ENCODE measurements at places on chromosomes 6 and 20. TPM values are rescaled to one million over a fixed set of nuclear protein-coding genes. Genes with fewer than 3 reads are reported as not detected.

- H3K27me3 ChIP-seq = no peaks in the 10 kb centered on the region
- peak overlapping the region; percentile 84 for H3K27ac ChIP-seq
- peak overlapping the region; percentile 34 for H3K4me3 ChIP-seq
- peaks cover 67% of the 10 kb centered on the region for H3K4me1 ChIP-seq
Observed at GRCh38 chr20:36835453-36836198, 40.3 kb upstream of the TLDC2 start.

- no peaks in the 10 kb centered on the region for H3K36me3 ChIP-seq
- no peak for DNase-seq
- peaks cover 22% of the 10 kb centered on the region for H3K4me1 ChIP-seq
- no peaks in the 10 kb centered on the region for H3K27me3 ChIP-seq
- peak overlapping the region; percentile 64 for H3K27ac ChIP-seq
Observed at GRCh38 chr6:73704798-73705197, 8.8 kb downstream of the CD109 start.

DNA sequence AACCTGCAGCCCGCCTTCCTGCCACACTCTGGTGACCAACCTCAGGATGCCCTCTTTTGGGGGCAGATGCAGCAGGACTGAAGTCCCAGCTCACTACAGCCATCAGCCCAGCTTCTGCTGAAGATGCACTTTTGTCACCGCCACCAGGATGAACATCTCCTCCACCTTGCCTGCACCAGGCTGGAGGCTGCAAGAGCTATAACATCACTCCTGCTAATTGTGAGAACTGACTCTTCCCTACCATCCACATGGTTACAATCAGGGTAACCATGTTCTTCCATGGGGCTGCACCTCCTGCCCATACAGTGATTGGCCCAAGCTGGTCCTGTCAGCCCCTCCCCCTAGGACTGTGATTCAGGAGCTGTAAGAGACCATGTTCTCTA is 2.0 kb upstream of the ACTL10 start:
- H3K36me3 ChIP-seq = peaks cover 21% of the 10 kb centered on the region
- H3K27me3 ChIP-seq = no peaks in the 10 kb centered on the region
- no peak for DNase-seq
- peak overlapping the region; percentile 92 for H3K27ac ChIP-seq
- peaks cover 40% of the 10 kb centered on the region for H3K4me1 ChIP-seq

- no peak for DNase-seq
- no peaks in the 10 kb centered on the region for H3K36me3 ChIP-seq
- H3K27ac ChIP-seq = no peak overlapping the region
- H3K4me1 ChIP-seq = peaks cover 11% of the 10 kb centered on the region
- no peak overlapping the region for H3K4me3 ChIP-seq
Observed at GRCh38 chr20:9243986-9244385, 175.1 kb downstream of the PLCB4 start.

- H3K4me3 ChIP-seq = no peak overlapping the region
- H3K4me1 ChIP-seq = peaks cover 7% of the 10 kb centered on the region
- H3K27ac ChIP-seq = no peak overlapping the region
- H3K36me3 ChIP-seq = no peaks in the 10 kb centered on the region
- H3K27me3 ChIP-seq = no peaks in the 10 kb centered on the region
Observed at GRCh38 chr6:16355238-16355637, 116.9 kb downstream of the GMPR start.

GRCh38 chr6:436308-437036 is 44.9 kb downstream of the IRF4 start:
- no peak overlapping the region for H3K4me3 ChIP-seq
- H3K27me3 ChIP-seq = no peaks in the 10 kb centered on the region
- no peak for DNase-seq
- H3K4me1 ChIP-seq = no peaks in the 10 kb centered on the region
- no peaks in the 10 kb centered on the region for H3K36me3 ChIP-seq

GRCh38 chr6:10723567-10723881 is 654 bp downstream of the TMEM14C start:
- peaks cover 39% of the 10 kb centered on the region for H3K36me3 ChIP-seq
- H3K27ac ChIP-seq = peak overlapping the region; percentile 92
- peak overlapping the region; percentile 68 for H3K4me3 ChIP-seq
- H3K27me3 ChIP-seq = no peaks in the 10 kb centered on the region
- DNase-seq = peak; percentile 29
- peaks cover 35% of the 10 kb centered on the region for H3K4me1 ChIP-seq

DNA sequence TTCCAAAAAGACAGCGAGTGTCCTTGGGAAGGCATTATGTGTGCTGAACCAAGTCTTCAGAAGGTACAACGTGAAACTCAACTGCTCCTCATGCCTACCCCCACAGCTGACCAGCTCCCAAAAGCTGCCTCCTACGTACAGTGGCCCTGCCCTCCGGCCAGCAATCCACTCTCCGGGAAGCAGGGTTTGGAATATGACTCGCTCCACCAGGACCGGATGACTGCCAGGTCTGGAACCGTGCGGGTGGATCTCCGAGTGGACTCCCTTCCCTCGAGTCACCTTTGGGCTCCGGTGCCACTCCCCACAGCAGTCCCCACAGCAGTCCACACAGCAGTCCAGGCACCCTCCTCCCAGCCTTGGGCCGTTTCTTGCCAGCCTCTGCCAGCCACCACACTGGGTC is 4.3 kb downstream of the ZBTB46 start:
- peaks cover 36% of the 10 kb centered on the region for H3K27me3 ChIP-seq
- DNase-seq = no peak
- no peaks in the 10 kb centered on the region for H3K36me3 ChIP-seq
- H3K4me3 ChIP-seq = no peak overlapping the region
- peaks cover 33% of the 10 kb centered on the region for H3K4me1 ChIP-seq
- no peak overlapping the region for H3K27ac ChIP-seq

- H3K27me3 ChIP-seq = no peaks in the 10 kb centered on the region
- no peak overlapping the region for H3K27ac ChIP-seq
- no peak overlapping the region for H3K4me3 ChIP-seq
- DNase-seq = no peak
- no peaks in the 10 kb centered on the region for H3K4me1 ChIP-seq
Observed at GRCh38 chr6:148157841-148158240, 184.8 kb upstream of the SASH1 start.

GRCh38 chr6:157045831-157046454 is 268.8 kb downstream of the ARID1B start:
- H3K4me1 ChIP-seq = peaks cover 24% of the 10 kb centered on the region
- DNase-seq = no peak
- H3K4me3 ChIP-seq = no peak overlapping the region
- H3K27me3 ChIP-seq = no peaks in the 10 kb centered on the region

GRCh38 chr20:9281803-9282202 is 212.9 kb downstream of the PLCB4 start:
- no peaks in the 10 kb centered on the region for H3K36me3 ChIP-seq
- H3K27me3 ChIP-seq = no peaks in the 10 kb centered on the region
- H3K27ac ChIP-seq = no peak overlapping the region
- H3K4me1 ChIP-seq = peaks cover 37% of the 10 kb centered on the region

DNA sequence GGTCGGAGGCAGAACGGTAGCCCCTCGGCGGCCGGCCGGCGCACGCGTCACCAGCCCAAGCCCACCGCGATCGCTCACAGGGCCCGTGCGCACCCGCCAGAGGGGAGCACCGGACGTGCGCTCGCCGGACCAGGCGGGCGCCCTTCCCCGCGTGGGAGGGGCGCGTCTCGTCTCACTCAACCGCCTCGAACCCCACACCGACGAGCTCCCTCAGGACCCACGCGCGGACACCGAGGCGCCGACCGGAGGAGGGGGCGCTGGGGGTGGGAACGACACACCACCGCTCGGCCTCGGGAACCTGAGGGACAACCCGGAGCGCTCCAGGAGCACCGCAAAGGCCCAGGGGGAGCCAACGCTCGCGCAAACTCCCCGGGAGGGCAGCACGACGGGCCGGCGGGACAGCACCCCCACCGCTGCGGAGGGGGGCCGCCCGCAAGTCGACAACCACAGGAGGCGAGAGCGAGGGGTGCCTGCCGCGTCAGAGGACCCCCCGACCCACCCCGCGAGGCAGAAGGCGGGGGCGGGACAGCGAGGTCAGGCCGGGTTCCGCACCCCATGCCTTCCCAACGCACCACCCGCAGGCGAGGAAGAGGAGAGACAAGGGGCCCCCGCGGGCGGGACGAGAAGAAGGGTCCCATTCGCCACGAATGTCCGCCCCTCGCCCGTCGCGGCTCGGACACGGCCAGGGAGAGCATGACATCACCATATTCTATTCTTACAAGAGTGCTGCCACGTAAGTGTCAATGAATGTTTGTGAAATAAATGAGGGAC is 512.7 kb upstream of the ZNF337 start:
- H3K36me3 ChIP-seq = no peaks in the 10 kb centered on the region
- no peak overlapping the region for H3K27ac ChIP-seq
- H3K4me3 ChIP-seq = peak overlapping the region; percentile 44

- H3K4me3 ChIP-seq = no peak overlapping the region
- H3K36me3 ChIP-seq = no peaks in the 10 kb centered on the region
- H3K27ac ChIP-seq = no peak overlapping the region
- DNase-seq = no peak
- no peaks in the 10 kb centered on the region for H3K27me3 ChIP-seq
- H3K4me1 ChIP-seq = no peaks in the 10 kb centered on the region
Observed at GRCh38 chr20:5670036-5670536, 80.1 kb upstream of the SHLD1 start.

- no peak for DNase-seq
- H3K4me1 ChIP-seq = no peaks in the 10 kb centered on the region
- H3K27ac ChIP-seq = no peak overlapping the region
- no peaks in the 10 kb centered on the region for H3K27me3 ChIP-seq
Observed at GRCh38 chr6:122869437-122870024, 80.5 kb downstream of the SMPDL3A start.

- H3K27ac ChIP-seq = no peak overlapping the region
- H3K36me3 ChIP-seq = no peaks in the 10 kb centered on the region
- peaks cover 25% of the 10 kb centered on the region for H3K4me1 ChIP-seq
- peaks cover 13% of the 10 kb centered on the region for H3K27me3 ChIP-seq
Observed at GRCh38 chr6:41367700-41368099, 32.3 kb downstream of the NCR2 start.

DNA sequence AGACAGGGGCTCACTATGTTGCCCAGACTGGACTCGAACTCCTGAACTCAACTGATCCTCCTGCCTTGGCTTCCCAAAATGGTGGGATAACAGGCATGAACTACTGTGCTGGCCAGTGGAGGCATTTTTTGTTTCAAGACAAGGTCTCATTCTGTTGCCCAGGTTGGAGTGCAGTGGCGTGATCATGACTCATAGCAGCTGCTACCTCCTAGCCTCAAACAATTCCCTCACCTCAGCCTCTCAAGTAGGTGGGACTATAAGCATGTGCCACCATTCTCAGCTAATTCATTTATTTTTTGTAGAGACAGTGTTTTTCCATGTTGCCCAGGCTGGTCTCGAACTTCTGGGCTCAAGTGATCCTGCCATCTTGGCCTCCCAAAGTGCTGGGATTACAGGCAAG is 17.2 kb downstream of the ENPP3 start:
- no peaks in the 10 kb centered on the region for H3K36me3 ChIP-seq
- H3K27ac ChIP-seq = no peak overlapping the region
- no peaks in the 10 kb centered on the region for H3K4me1 ChIP-seq

GRCh38 chr6:166078294-166078693 is 89.4 kb downstream of the TBXT start:
- no peak for DNase-seq
- H3K27ac ChIP-seq = no peak overlapping the region
- no peaks in the 10 kb centered on the region for H3K27me3 ChIP-seq
- no peak overlapping the region for H3K4me3 ChIP-seq
- no peaks in the 10 kb centered on the region for H3K36me3 ChIP-seq

DNA sequence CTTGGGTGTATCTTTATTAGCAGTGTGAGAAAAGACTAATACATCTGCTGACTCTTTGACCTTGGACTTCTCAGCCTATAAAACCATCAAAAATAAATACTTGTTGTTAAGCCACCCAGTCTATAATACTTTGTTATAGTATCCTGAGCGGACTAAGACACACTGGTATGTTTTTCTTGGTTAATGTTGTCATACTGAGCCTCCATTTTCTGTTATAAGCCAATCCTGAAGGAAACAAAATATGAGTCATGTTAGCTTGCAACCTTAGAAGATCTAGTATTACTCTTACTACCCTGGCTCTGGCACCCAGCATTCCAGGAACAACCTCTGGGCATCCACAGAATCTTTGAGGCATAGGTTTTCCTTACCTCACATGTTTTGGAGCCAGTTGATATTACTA is 307.2 kb downstream of the FRK start:
- H3K27me3 ChIP-seq = no peaks in the 10 kb centered on the region
- no peaks in the 10 kb centered on the region for H3K36me3 ChIP-seq
- H3K27ac ChIP-seq = no peak overlapping the region
- H3K4me1 ChIP-seq = no peaks in the 10 kb centered on the region
- DNase-seq = no peak
- H3K4me3 ChIP-seq = no peak overlapping the region

DNA sequence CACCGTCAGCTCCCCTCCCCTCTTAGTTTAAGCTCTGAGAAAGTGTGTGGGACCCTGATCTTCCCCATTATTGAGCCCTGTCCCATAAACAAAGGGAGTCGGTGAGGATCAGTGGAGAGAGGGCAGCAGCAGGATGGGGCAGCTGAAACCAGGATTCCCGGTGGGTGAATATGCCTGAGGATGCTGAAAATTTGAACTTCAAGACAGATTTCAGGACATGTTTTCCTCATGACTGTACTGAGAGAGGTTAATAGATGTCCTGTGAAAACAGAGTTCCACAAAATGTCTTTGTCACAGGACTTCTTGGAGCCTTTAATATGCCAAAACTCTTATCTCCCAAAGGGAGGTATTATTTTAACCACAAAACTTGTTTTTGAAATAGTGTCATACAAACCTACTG is 53.5 kb upstream of the SLC22A16 start:
- no peak overlapping the region for H3K27ac ChIP-seq
- no peaks in the 10 kb centered on the region for H3K36me3 ChIP-seq
- no peak overlapping the region for H3K4me3 ChIP-seq
- DNase-seq = no peak
- no peaks in the 10 kb centered on the region for H3K27me3 ChIP-seq

DNA sequence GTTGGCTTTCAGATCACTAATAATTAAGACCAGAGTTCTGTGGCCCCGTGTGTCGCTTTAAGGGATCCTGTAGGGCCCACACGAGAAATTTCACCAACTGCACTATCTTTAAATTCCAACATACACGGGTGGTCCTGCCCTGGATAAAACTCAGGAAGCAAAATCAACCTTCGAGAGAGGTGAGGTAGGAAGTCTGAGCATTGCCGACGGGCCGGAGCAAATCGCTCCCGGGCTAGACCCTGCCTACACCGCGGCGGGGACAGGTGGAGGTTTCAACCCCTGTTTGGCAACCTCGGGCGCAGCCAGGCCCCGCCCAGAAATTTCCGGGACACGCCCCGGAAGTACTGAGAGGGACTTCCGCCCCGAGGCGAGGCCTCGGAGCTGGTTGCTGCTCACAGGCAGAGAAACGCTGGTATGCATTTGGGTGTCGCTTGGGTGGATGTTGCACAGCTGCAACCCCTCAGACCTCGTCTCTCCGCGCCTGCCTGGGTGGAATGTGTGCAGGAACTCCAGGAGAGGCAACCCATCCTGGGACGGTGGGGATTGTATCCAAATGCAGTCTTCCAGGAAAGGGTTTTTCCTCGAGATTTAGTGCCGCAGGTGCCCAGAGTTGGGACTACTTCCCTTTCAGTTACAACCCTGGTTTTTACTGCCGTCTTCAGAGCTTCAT is 19.9 kb downstream of the ZKSCAN8 start:
- peak; percentile 92 for DNase-seq
- peaks cover 19% of the 10 kb centered on the region for H3K36me3 ChIP-seq
- H3K27ac ChIP-seq = no peak overlapping the region
- peak overlapping the region; percentile 66 for H3K4me3 ChIP-seq
- peaks cover 14% of the 10 kb centered on the region for H3K4me1 ChIP-seq
- no peaks in the 10 kb centered on the region for H3K27me3 ChIP-seq

Gene CRIP3
- not detected for total RNA-seq

Gene PBOV1
- total RNA-seq = not detected

Gene PSMB8
- total RNA-seq = 32.0 TPM

Gene LAMA4
- total RNA-seq = 271 TPM

Gene DNAH8
- total RNA-seq = under 0.01 TPM

Gene GNAS
- 875 TPM for total RNA-seq

Gene PRDM13
- not detected for total RNA-seq

Gene GGT7
- total RNA-seq = 7.6 TPM

All from esophagus muscularis mucosa (tissue), 4 donors.